Astrocyte of the spinal cord (primary cell): ENCODE measurements at places on chromosomes 2 and 18.

DNA sequence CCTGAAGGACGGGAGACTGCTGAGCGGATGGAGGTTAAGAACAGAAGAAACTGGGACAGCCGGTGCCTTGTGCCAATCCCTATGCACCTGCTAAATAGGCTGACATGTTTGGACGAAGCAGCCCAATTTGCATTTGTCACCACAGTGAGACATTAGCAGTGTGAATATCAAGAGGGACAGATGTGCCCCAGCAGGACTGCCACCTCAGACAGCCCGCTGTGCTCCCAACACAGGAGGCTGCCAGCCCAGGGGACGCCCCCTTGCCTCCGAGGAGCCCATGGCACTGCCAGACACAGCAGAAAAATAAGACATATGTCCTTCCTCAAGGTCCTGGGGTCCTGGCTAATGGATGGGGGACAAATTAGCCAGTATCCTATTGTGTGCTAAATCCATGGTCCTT lies 306.7 kb upstream of the POU3F3 start:
- DNase-seq = no peak

DNA sequence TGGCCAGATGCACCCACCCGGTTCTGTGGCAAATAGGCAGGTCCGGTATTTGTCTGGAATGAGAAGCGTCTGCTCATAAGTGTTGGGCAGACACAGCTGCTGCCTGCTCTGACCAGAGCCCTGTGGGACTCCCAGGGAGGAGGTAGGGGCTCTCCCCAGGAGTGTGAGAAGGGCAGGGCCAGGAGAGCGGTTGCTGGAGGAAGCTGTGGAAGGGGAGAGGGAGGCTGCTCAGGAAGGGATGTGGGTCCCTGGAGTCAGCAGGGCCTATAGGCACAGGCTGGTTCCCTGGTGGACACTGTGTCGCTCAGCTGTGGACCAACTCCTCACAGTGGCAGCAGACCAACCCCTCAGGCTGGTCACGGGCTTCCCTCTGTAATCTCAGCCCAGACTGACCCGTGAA lies 109.2 kb downstream of the DYSF start:
- DNase-seq = no peak

DNA sequence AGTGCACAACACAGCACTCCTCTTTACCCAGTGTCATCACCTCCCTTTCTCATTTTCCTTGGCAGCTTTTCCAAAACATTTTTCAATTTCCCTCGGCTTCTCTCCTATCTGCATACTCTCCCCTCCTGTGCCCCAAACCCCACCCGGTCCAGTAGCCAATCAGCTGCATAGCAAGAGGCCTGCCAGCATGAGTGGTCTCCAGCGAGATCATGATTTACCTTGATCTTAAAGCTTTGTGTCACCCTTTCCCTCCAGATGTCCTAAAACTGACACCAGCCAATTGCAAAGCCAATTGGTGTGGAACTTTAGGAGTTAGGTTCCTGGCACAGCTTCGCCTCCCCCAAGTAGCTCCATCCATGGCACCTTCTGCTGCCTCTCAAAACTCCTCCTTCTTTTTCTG lies 45.2 kb upstream of the SH3RF3 start:
- no peak for DNase-seq

- DNase-seq = no peak
Observed at GRCh38 chr2:101860157-101860556, 131.6 kb upstream of the IL1R2 start.

DNA sequence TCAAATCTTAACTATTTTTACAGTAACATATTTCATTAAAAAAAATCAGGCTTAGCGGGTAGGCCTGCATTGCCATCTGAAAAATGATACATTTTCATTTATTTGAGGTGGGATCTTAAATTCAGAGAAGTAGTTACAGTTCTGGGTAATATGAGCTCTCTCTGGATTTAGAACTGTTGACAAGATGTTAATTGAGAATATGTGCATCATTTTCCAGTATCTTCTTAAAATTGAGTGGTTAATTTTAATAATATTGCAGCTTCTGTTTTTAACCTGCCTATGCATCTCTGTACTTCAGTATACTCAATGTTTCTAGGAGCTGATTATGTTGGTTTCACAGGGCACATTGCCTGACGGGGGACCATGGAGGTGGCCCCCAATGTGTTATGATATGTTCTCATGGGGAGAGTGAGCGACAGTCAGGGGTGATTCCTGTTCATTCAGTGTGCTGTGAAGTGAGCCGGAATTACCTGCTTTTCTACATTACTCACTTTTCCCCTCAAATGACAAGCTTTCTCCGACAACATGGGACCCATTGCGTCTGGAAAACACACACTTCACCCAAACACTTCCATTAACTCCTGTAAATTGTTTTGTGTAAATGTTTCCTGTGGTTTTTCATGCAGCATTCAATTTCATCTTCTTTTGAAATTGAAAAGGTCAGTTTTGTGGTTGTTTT lies 406.2 kb downstream of the MTX2 start:
- no peak for DNase-seq

- DNase-seq = no peak
Observed at GRCh38 chr2:2102866-2103653, 228.0 kb downstream of the MYT1L start.

- no peak for DNase-seq
Observed at GRCh38 chr2:101399021-101399799, 11.9 kb upstream of the CREG2 start.
